ENCODE measurements at places on chromosomes 6 and 20.

GRCh38 chr6:41502917-41503671, 43.1 kb upstream of the FOXP4 start:
- DNase-seq = no peak

DNA sequence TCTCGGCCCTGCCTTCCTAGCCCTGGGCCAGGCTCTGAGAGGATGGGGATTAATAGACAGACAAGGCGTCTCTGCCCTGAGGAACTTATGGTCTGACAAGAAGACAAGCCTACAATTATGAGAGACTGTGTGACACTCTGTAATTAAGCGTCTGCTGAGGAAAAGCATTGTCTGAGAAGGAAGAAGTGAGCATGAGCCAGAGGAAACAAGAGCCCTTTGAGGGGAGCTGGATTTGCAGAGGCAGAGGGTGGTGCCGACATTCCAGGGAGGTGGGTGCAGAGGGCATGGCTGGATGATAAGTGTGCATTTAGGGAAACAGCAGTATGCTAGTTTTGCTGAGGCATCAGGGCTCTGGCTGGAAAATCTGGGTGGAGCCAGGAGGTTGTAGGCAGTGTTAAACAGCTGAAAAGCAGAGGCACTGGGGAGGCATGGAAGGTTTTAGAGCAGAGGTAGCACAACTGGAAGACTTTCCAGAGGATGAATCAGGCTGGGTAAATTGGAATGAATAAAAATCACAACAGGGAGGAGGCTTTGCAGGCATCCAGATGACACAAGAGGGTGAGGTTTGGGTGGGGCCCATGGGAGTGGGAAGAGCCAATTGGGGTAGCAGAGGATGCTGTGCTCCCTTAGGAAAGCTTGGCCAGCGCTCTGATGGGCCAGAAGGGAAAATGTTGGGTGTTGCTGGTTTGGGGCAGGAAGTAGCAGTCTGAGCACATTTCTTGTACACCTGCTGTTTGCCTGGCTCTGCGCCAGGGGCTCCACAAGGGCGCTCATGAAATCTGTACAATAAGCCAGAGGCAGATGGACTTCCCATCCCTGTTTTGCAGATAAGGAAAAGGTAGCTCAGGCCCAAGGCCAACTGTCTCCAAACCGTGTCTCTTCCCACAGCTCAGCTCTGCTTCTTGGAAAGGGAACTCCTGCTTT, 74.0 kb upstream of the MYL9 start:
- DNase-seq = peak; percentile 96

DNA sequence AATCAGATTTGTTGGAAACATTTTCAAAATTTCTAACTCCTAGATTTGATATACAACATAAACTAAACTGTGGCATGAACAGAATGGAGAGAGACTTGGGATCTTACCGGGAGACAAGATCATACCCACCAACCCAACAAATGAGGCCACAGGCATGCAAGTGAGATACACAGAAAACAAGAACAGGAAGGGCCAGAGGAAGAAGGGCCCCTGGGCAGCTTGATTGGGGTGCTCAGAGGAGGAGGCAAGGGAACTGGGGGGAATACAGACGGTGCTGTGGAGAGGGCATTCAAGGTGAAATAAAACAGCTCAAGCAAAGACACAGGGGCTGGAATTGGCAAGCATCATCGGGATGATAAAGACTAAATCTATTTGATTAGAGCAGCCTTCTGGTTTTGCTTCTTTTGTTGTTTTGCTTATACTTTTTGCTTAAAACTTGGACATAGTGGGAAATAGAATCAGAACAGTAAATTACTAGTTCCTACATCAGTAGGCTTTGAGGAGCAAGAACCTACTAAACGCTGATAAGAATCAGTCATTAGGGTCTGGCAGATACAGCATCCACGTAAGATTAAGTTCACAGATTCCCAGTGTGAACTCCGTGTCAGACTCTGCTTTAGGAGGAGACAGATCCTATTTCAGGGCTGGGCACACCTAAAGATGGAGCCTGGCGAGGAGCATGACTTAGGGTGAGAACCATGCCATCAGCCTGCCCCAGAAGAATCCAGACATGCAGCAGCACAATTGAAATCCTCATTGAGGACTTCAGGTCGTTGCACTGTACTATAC, 3.5 kb upstream of the RAMACL start:
- DNase-seq = no peak

DNA sequence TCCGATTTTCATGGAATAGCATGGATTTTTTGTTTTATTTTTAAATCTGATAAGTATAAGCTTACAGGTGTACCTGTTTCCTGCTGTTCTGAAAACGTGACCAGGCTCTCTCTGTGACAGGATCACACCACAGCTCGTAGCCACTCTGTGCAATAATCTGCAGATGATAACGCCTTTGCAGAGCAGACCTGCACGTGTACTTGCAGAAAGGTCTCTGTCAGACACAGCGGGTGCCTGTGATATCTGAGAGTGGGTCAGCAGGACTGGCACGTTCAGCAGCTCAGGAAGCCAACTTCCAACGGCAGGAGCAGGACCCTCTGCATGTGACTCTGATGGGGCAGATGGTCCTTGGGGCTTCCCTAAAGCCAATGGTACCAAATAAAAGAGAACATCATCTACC, 68.6 kb upstream of the HDDC2 start:
- no peak for DNase-seq

DNA sequence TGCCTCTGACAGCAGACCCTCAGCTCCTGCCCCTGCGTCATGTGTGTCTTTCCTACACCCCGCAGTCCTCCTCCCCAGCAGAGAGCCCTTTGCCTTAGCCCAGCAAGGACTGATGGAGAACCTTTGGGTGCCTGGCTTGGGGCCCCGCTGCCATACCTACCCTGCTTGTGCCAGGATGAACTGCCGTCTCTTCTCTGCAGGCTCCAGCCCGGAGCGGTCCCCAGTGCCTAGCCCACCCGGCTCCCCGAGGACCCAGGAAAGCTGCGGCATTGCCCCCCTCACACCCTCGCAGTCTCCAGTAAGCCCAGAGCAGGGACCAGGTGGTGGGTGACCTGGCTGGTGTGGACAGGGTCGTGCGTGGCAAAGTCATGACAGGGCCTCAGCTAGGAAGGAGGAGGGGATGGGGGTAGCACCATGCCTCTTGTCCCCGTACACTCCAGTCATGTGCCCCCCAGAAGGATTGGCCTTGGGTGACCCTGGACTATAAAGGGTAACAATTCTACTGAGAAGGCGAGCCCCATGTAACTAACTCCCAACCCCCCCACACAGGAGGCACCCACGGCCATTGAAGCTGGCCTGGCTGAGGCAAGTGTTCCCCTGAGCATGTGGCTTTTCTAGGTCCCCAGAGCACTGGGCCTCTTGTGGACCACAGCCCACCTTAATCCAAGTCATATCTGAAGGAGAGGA, 8.3 kb downstream of the HSPA12B start:
- DNase-seq = no peak
